ENCODE measurements at places on chromosomes 7 and 10.

GRCh38 chr7:113263749-113264148, 145.4 kb upstream of the SMIM30 start:
- DNase-seq, result no peak

- DNase-seq, result no peak
Measured at GRCh38 chr10:80148166-80148805, 15.8 kb downstream of the PLAC9 start.

- no peak for DNase-seq
Measured at GRCh38 chr7:151806952-151807775, 69.8 kb downstream of the PRKAG2 start.

GRCh38 chr10:57891201-57892006, 376.3 kb downstream of the IPMK start:
- DNase-seq, result no peak

GRCh38 chr7:50795253-50795652, 12.6 kb upstream of the GRB10 start:
- no peak for DNase-seq

DNA sequence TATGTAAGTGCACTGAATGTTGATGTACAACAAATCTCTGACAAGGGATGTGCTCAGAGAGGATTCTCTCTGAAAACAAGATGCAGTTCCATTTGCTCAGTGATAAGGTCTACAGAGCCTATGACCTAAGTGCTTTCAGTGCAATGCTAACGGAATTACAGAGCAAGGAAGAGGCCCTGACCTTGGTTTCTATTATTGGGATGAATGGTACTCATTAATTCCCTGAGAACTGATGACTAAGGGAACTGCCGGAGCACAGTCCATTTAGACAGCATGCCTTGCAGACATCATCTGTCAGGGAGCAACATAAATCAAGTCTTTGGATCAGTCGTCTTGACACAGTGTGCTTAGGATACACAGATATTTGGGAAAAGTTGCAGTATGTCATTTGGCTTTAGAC, 340.8 kb downstream of the PHTF2 start:
- DNase-seq, result no peak

DNA sequence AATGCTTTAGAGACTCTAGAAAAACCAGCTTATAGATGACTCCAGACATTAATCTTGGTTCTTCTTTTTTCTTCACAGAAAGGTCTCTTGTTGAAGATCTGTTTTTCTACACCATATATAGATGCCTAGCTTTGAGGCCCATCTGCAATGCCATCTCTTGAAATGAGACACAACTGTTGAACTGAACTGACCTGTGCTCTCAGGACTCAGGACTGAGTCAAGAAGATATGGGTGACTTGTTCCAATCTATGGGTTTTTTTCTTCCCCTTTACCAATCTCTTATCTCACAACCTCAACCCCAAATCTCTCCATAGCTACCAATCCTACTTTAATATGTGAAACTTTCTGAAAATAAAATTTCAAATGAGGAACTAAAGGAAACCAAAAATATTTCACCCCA, 194.7 kb downstream of the SNX13 start:
- DNase-seq, result no peak

GRCh38 chr7:86788948-86789347, 145.2 kb downstream of the GRM3 start:
- no peak for DNase-seq

GRCh38 chr10:77892761-77893160, 33.8 kb downstream of the DLG5 start:
- DNase-seq, result no peak

GRCh38 chr10:94879214-94879613, 59.2 kb upstream of the CYP2C9 start:
- no peak for DNase-seq

DNA sequence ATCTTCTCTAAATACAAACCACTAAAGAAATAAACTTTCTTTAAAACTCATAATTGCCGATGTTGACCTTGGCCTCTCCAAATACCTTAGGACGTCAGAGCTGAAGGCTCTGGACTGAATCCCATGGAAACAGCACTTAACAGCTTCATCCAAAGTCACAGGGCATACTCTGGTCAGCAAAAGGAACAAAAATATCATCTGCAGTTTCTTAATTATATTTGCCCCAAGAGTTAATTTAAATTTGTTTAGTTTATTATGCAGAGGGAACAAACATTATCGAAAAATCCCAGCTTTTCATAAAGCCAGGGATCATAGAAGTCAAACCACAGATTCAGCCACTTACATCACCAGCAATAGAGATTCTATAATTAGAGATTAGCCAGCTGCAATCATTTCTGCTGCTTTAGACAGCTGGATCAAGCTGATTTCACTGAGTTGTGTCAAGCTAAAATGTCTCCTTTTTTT, 20.5 kb upstream of the FAM13C start:
- DNase-seq, result no peak

- no peak for DNase-seq
Measured at GRCh38 chr10:133270773-133271297, 5.8 kb downstream of the ADAM8 start.

DNA sequence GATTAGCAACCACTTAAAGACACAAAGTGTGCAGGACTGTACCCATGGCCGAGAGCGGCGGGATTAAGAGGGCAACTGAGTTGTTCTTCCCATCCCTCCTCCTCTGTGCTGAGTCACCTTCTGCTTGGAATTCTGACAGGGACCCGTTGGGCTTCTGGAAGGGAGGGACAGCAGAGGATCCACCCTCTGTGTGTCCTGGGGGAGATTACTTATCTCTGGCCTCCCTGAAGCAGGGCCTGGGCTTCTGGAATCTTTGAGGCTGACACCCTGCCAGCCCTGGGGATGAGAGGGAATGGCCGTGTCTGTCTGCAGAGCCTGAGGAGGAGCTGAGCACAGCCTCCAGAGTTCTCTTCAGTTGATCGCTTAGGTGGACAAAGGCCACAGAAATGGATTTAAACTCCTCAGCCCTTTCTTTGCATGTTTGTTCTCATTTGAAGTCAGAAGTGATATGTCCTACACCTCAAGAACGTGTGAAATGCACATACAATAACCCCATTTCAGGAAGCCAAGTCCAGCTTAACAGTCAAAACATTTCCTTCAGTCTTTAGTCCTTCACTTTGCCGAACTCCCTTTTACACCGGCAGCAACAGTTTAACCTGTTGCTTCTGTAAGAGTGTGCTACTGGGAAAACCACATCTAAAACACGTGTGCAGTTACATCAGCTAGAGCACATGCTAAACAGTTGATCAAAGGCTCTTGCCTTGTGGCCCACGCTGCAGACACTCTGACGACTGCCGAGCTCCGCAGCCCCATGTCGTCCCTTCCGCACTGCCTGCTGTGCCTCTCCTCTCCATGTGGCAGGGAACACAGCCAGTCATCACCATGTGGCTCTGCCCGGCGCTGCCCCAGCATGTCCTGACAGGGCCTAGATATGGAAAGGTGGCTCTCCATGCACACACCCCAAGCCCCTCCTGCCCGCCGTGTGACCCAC, 55.7 kb downstream of the IKZF1 start:
- peak; percentile 57 for DNase-seq

DNA sequence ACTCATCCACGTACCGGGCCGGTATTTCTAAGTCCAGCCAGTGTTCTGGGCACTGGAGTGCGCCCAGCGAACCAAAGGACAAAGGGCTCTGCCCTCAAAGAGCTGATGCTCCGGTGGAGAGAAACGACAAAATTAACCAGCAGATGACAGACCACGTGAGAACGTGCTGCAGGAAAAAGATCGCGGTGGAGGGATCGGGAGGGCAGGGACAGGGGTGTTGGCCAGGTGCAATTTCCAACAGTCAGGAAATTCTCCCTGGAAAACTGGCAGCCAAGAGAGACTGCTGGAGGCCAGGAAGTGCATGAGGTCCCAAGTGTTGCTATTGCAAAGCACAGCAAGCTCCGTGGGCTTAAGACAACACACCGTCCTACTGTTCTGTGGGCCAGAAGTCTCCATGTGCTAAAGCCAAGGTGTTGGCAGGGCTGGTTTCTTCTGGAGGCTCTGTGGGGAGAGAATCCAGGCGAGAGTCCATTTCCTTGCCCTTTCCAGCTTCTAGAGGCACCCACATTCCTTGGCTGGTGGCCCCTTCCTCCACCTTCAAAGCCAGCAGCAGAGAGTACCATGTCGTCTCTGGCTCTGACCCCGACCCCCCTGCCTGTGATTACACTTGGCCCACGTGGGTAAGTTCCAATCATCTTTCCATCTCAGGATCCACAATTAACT, 21.3 kb upstream of the AMZ1 start:
- no peak for DNase-seq

DNA sequence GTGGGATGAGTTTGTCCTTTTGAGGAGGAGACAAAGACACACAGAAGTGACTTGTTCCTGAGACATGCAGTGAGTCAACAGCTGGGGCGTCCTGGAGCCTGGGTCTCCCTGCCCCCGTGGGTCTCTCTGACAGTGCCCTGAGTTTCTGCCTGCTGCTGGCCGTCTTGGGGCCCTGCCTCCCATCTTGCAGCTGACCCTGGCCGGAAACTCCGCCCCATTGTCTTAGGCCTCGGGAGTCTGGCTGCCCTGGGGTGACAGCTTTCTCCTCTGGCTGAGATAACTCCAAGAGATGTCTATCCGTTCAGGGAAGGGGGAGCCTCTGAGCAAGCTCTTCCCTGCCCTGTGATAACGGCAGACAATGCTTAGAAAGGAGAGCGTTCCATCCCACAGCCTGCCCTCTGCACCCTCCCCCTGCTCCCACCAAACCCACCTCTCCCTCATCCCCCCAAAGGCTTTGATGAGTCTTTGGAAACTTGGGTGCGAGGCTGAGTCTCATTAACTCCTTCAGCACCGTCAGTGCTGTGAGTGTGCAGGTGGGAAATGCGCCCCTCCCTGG, 69.5 kb upstream of the PODXL start:
- DNase-seq, result no peak

- no peak for DNase-seq
Measured at GRCh38 chr7:69457595-69458504, 140.4 kb upstream of the AUTS2 start.

DNA sequence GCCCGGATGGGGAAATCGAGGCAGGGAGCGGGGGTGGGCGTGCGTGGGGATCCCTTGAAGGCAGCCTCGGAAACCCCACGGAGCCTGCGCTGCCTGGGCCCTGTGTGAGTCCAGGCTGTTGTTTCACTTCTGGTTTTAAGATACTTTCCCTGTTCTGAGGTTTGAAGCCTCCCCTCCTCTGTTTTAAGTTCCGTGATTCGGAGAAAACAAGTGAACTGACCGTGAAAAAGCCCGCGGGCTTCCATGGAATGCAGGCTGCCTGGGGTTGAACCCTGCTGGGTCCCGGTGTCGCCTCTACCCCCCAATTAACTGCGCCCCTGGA, 401 bp downstream of the LRRC27 start:
- DNase-seq, result peak; percentile 15

GRCh38 chr10:31698181-31698830, 230.3 kb downstream of the ARHGAP12 start:
- no peak for DNase-seq

DNA sequence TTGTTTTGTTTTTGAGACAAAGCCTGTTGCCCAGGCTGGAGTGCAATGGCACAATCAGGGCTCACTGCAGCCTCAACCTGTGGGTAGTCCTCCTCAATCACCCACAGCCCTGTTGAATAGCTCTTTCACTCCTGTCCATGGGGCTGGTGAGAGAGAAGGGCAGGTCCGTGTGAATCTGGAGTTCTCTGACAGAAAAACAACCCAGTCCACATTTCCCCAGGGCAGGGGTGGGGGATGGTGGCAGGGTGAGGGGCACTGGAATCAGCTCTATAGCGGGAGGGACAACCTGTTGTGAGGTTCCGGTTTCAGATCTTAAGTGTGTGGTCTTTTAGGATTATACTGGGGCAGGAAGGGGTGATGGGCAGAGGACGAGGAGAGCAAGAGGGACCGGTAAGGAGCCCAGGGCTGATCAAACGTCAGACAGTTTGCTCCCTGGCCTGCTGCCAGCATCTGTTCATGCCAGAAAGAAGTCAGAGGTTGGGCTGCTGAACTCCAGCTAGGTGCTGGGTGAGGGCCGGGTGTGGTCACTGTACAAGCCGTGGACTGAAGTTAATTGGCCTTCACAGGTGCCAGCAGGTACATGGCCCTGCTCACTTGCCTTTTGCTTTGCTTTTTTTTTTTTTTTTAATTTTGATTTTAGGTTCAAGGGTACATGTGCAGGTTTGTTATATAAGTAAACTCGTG, 33.2 kb upstream of the MKRN1 start:
- DNase-seq, result no peak

DNA sequence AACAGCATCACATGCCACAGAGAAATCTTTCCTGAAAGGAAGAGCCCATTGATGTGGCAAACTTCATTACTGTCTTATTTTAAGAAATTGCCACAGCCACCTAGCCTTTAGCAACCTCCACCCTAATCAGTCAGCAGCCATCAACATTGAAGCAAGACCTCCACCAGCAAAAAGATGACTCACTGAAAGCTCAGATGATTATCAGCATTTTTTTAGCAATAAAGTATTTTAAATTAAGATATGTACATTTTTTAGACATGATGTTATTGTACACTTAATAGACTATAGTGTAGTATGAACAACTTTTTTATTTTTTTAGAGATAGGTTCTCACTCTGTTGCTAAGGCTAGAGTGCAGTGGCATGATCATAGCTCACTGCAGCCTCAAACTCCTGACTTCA, 14.8 kb downstream of the STEAP1B start:
- no peak for DNase-seq

DNA sequence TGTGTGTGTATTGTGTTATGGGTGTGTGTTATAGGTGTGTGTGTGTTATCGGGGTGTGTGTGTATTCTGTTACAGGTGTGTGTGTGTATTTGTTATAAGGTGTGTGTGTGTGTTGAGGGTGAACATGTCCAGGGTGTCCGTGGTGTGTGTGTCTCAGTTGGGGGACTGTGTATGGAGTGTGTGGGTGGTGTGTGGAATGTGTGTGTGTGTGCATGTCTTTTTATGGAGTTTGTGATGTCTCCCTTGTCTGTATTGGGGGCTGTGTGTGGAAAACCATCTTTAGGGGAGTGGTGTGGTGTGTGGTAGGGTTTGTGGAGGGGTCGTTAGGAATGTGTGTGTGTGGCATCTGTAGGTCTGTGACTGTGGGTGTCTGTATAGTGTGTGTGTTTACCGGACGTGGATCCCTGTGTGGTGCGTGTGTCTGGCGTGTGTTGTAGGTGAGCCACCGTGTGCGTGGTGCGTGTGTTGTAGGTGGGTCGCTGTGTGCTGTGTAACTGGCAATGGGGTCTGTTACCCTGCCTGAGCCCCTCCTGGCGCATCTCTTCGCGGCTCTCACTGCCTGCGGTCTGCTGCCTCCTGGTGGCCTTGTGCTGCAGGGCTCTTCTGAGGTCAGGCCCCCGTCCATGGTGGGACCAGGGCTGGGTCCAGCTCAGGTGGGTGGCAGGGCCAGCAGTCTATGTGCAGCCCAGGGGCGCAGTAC, 61.7 kb downstream of the PALD1 start:
- no peak for DNase-seq

- no peak for DNase-seq
Measured at GRCh38 chr10:76231286-76231934, 800.0 kb downstream of the LRMDA start.

- DNase-seq, result no peak
Measured at GRCh38 chr7:111212857-111213523, 122.1 kb downstream of the LRRN3 start.

GRCh38 chr10:52004342-52004949, 305.1 kb upstream of the CSTF2T start:
- DNase-seq, result no peak
